Activated effector memory CD4-positive, alpha-beta T cell treated with Interleukin-2 at 50 U/mL for 16 hours (primary cell): ENCODE measurements at places on chromosomes 16 and 17.

DNA sequence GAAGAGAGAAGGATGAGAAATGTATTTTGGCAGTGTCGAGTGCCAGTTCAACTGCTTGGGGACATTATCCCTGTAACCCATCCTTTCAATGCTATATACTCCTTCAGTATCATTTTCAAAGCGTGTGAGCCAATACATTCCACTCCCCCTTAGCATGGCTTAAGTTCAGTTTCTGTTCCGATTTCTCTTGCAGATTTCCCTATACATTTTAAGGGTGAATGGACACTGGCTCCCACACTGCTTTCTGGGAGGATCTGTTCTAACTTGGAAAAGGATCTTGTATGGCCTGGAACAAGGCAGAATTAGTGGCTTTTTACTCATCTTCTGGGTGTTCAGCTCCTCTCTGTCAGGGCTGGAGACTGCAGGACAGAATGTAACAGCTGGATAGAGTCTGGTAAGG lies 333.8 kb downstream of the HAPSTR1 start:
- no peak for DNase-seq

- DNase-seq: no peak
Measured at GRCh38 chr17:40158438-40159013, 18.2 kb downstream of the CASC3 start.

DNA sequence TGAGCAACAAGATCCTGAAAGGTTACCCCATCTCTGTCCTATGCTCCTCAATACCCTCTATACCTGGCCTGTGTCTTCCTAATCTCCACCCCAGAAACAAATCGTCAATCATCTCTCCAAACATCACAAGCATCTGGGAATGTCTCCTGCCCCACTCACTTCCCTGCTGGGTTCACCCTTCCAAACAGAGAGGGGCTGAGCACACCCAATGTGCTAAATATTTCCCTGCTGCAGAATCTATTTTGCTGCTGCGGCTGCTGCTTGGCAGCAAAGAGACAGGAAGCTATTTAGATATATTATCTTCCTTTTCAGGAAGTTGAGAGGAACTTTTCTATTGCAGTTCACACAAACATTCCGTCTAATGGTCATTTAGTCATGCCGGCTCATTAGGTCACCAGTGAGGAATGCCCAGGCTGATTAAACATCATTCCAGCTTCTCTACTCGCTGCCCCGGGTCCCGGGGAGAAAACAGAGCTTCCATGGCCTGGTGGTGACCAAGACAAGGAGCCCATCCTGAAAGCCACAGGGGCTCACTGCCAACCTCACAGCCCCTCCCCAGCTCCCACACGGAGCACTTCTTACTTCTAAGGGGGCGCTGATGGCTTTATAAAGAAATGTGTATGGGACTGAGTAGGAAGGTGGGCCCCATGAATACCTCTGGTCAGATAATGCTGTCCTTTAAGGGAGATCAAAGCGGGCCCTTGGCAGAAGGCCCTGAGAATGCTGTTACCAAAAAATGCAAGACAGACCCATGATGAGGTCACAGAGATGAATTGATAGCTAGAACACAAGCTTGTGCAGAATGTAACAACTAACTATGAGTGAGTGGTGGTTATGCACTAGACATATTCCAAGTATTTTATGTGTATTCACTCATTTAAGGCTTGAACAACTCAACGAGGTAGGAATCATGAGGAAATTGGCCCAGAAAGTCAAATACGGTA lies 218.3 kb downstream of the SOX9 start:
- no peak for DNase-seq

- no peak for DNase-seq
Measured at GRCh38 chr17:64418506-64419339, 28.1 kb upstream of the PECAM1 start.

DNA sequence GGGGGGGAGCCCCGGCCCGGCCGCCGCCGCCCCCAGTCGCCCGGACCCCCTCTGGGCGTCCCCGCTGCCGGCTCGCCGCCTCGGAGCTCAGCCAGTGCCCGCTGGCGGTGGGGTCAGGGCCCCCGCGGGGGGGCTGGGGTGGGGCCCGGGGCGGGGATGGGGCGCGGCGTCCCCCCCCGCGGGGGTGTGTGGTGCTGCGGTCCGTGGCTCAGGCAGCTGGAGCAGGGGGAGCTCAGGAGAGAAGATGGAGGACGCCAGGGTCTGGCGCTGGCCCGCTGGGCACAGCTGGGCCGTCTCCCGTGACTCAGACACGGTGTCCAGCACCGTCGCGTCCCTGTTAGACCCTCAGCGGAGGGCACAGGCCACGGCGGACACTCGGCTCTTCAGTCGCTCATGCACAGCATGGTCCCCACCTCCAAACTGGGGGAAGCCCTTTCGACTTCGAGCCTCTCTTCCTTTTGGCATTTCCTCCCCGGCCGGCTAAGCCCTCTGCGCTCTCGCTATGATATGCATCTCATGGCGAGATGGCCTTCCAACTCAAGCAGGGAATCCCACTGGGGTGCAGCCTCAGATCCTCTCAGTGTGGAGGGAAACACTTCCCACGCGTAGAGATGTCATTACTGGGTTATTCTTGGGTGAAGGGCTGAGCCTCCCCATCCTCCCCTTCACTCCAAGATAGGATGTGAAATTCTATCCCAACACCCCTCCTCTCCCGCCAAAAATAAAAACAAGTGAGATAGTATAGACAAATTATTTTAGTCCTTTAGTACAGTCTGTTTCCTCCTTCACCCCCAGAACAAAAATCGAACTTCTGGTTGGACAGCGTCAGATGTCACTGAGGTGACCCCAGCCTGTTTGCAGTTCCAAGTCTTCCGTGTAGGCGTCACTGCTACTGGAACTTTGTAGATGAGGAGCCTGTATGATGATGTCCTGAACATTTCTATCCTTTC lies 522 bp upstream of the VEZF1 start:
- no peak for DNase-seq

GRCh38 chr16:66988197-66988788 lies at the start of gene CES4A:
CES4A (plus strand) TSS chr16:66988589; CDS start chr16:66988773, 184 bp downstream.
- DNase-seq: no peak

- DNase-seq: no peak
Measured at GRCh38 chr16:83792391-83792790, 15.4 kb upstream of the HSBP1 start.

- DNase-seq: no peak
Measured at GRCh38 chr16:11299865-11300559, 18.9 kb upstream of the PRM1 start.

GRCh38 chr16:74257061-74257460 lies 39.6 kb upstream of the PSMD7 start:
- DNase-seq: no peak

DNA sequence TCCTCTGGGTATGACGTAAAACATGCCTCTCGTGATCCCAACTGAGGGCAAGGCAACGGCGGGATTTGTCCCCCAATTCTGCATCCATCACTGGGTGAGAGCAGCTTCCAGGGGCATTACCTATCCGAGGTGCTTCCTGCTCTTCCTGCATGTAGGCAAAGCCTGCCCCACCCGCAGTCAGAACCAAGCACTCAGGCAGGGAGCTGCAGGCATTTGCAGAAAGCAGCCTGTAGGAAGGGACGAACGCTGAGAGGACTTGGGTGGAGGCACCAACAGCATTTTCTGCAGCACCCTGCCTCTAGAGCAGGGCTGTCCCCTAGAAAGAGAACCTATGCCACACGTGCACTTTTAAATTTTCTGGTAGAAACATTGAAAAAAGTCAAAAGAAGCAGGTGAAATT lies 5.5 kb downstream of the BCO1 start:
- DNase-seq: no peak

GRCh38 chr17:3926860-3927627 lies 10.8 kb upstream of the P2RX1 start:
- no peak for DNase-seq

DNA sequence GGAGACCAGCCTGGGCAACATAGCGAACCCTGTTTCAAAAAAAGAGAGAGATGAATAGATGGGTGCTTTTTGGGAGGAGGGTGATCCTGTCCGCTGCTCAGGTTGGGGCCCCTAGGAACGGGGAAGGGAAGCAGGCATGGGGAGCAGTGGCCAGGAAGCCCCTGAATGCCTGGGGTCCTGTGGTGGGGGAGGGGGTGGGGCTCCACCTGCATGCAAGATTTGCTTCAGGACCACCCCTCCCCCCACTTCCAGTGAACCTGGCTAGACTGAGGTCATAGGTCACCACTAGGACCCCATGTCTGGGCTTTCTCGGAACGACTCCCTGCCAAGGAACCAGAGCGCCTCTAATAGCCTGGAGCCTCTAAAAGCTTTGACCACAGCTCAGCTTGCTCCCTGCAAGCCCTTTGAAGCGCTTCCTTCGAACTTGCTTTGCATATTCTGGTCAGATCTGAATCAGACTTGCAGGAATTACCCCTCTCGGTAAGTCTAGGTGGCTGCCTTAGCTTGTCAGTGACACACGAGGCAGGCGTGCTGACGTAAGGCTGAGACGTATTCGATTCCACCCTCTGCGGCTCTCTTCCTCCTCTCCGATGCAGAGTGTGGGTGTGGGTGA lies 3.7 kb downstream of the SOCS3 start:
- DNase-seq: peak; percentile 78

DNA sequence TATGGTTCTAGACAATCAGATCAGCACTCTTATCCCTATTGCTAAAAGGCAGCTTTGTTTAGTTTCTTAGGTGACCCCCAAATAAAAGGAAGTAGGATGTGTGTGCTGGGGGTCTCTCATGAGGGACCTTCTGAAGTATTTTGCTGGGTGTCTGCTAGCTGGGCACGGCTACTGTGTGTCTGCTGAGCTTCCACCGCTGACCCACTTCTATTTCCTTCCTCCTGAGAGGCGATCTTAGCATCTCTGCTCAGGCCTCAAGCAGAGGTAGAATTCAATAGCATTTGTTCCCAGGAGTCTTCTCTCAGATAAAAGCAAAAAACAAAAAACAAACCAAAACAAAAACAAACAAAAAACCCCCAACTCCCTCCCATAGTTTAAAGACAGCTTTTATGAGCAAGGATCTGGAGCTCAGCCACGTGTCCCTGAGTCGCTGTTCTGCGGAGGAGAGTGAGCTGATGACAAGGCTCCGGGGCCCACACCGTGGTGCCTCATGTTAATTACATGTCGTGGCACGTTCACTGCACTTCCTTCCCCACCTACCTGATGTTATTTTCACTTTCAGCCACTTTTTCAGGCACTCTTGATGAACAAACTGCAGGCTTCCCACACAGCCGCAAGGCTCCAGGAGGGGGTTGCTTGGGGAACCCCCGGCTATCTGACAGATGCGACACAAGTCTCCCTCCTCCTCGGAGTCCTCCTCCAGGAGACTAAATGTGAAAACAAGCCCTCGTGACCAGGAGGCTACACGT lies 83.5 kb downstream of the MARCHF10 start:
- peak; percentile 61 for DNase-seq

- no peak for DNase-seq
Measured at GRCh38 chr16:64253096-64253495, 868.8 kb downstream of the CDH11 start.

- DNase-seq: no peak
Measured at GRCh38 chr16:2818272-2818876, 1.3 kb downstream of the PRSS21 start.

DNA sequence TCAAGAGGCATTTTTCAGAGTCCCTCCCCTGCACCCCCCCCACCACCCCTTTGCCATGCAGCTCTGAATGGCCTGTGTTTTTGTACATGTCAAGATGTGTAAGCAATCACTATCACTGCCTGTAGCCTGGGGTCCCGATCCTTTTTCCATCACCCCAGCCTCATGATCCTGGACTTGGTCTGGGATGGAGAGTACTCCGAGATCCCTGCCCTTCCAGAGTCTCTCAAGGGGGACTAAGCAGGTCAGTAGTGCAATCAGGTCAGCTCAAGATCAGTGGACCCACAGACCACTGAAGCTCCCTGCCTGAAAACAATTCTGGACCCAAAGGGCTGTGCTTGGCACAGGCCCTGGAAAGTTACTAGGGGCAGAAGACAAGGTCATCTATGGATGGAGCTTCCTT lies 7.5 kb upstream of the GJD3 start:
- DNase-seq: no peak

- DNase-seq: no peak
Measured at GRCh38 chr17:609232-609810, 105.3 kb downstream of the VPS53 start.

GRCh38 chr17:14604591-14605266 lies 303.8 kb downstream of the HS3ST3B1 start:
- no peak for DNase-seq
